ENCODE measurements at places on chromosomes 6 and 20.

DNA sequence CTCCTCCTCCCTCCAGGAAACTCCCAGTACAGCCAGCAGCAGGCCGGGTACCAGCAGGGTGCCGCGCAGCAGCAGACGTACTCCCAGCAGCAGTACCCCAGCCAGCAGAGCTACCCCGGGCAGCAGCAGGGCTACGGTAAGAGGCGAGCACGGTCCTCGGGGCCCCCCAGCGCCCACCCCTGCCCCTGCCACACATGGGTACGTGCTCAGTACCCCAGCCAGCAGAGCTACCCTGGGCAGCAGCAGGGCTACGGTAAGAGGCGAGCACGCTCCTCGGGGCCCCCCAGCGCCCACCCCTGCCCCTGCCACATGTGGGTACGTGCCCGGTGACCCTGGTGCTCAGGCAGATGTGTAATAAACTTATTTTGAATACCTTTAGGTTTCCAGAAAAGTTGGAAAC, 10.2 kb upstream of the MTG2 start:
- DNase-seq: no peak

DNA sequence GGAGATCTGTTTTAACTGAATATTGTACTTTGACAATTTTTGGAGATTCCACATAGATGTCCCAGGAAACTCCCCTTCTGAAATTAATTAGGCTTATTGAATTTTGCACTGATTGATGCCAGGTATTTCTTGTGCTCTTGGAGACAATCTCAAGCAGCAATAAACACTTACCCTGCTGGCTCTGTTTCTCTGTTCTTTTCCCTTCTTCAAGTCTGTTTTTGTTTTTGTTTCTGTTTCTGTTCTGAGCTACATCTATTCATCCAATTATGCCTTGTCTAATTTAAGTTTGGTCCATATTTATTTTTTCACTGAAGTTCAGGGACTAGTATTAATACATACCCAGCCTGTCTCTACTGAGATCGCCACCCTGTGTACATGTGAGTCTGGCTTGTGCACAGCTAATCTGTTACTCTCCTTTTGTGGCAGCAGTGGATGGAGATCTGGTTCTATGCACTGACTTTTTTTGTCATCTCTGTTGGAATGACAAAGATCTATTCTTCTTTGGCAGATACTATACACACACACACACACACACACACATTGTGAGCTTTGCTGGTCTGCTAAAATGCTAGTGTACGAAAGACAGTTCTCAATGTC, 51.9 kb downstream of the IL22RA2 start:
- DNase-seq: no peak

DNA sequence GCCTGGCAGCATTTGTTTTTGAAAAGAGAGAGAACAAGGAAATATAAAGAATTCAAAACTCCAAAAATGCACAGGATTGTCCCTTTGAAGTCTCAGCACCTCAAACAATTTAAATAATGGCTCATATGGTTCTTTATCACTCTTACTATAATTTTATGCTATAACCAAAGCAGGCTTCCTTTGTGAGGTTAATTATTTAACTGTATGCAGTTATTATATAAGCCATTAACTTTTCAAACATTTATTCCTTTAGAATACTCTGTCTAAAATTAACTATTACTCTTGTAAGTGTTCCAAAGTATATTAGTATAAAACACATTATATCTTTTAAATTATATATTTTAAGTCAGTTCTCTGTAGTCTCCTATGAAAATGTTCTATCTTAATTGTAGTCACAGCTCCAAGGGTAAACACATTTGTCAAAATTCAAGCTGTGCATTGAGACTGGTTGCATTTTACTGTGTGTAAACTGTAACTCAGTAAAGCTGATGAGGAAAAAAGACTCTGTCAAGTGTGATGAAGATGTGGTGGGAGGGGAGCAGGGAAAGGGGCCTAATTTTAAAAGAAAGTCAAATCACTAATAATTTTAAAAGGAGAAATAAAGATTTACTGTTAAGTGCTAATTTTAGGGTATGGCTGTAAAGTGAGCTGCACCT, 20.0 kb upstream of the PLAGL1 start:
- DNase-seq: no peak

- DNase-seq: peak; percentile 20
Observed at GRCh38 chr20:53865901-53866793, 204.2 kb downstream of the BCAS1 start.

DNA sequence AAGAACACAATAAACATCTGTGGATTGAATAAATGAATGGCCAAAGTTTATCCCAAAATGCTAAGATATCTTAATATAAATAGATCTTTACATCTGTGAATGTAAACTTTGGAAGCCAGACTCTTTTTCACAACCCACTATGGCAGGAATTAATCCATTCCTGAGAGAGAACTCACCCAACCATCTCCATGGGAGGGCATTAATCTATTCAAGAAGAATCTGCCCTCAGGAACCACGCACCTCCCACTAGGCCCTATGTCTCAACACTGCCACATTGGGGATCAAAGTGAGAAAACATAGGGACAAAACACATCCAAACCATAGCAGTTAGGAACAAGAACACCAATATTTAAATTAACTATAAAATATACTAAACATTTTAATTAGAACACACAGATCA, 3.4 kb downstream of the UBE3D start:
- DNase-seq: peak; percentile 66

DNA sequence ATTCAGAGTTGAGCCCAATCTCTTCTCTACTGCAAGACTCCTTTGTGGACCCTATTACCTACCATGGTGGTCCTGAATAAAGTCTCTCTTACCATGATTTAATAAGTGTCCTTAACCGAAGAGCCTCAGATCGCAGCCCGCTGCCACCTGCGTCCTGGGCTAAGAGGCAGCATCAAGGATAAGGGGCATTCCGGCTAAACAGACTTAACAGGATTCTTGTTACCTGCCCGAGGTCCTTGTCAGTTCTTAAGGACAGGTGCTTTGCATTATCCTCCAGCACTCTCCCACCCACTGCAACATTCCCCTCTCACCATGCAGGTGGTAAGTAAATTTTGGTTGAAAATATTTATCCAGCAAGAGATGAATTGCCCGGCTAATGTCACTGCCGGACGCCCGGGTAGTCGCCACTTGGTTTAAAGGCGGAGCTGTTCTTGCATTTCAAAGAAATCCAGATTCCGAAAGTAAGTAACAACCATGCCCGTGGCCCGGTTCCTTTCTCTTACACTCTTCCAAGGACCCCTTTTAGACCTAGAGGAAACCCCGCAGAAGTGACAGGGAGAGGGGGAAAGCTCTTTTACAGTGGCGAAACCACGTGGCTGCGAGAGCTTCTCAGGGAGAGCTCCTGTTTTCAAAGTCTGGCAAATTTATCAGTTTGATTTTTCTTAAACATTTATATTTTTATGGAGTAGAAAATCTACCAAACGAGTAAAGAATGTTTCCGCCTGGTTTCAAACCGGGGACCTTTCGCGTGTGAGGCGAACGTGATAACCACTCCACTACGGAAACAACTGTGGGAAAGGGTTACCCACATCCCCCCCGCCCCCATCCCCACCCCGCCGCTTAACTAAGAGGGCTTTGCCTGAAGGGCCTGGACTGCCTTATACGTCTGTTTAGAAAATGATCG, 41.9 kb upstream of the PRSS16 start:
- no peak for DNase-seq

GRCh38 chr20:43941476-43942200, 27.0 kb downstream of the TOX2 start:
- no peak for DNase-seq

GRCh38 chr6:63426844-63427243, 107.1 kb upstream of the LGSN start:
- no peak for DNase-seq

All from fibroblast of skin of left quadriceps (primary cell).